ENCODE measurements at places on chromosomes 5 and 9. TPM values are rescaled to one million over a fixed set of nuclear protein-coding genes. Genes with fewer than 3 reads are reported as not detected.
A peak's percentile ranks its signal among the peaks of the same experiment; 100 is the strongest.

Gene FGF10
- 110 TPM for total RNA-seq

Gene GPR150
- total RNA-seq, result 0.33 TPM

Gene PLPP7
- total RNA-seq, result 8.2 TPM

GRCh38 chr5:51159164-51159563 is 224.1 kb upstream of the ISL1 start:
- no peak overlapping the region for H3K27ac ChIP-seq
- H3K36me3 ChIP-seq, result no peaks in the 10 kb centered on the region
- no peaks in the 10 kb centered on the region for H3K4me1 ChIP-seq
- H3K4me3 ChIP-seq, result no peak overlapping the region
- DNase-seq, result no peak

- H3K27ac ChIP-seq, result no peak overlapping the region
- no peak overlapping the region for H3K4me3 ChIP-seq
- H3K27me3 ChIP-seq, result no peaks in the 10 kb centered on the region
- DNase-seq, result no peak
- H3K4me1 ChIP-seq, result no peaks in the 10 kb centered on the region
- no peaks in the 10 kb centered on the region for H3K36me3 ChIP-seq
Measured at GRCh38 chr9:117403403-117403811, 11.4 kb downstream of the ASTN2 start.

DNA sequence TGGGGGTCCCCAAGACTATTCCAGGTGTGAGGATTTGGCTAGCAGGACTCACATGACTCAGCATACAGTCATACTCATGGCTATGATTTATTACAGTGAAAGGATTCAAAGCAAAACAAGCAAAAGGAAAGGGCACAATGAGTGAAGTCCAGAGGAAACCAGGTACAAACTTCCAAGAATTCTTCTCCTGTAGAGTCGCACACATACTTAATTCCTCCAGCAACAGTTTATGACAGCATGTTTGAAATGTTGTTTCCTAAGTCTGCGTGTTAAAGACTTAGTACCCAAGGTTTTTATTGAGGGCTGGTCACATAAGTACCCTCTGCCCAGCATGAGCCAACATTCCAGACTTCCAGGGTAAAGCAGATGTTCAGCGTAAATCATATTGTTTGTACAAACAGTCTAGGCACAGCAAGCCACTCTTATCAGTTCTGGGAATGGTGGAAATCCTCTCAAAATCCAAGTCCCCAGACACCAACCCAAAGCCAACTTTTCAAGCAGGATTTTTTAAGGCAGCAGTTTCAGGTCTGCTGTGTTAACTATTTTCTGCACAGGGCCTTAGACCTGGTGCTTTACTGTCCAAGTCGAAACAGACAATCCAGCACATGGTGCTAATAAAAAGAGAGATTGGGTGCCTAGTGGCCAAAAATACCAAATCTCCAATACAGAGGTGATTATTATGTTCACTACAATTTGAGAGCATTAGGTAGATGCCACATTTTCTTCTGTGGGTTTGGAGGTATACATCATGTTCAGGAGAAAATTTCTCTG is 18.6 kb upstream of the RICTOR start:
- peaks cover 10% of the 10 kb centered on the region for H3K4me1 ChIP-seq
- H3K27me3 ChIP-seq, result no peaks in the 10 kb centered on the region
- H3K36me3 ChIP-seq, result no peaks in the 10 kb centered on the region
- no peak overlapping the region for H3K4me3 ChIP-seq
- peak; percentile 59 for DNase-seq

GRCh38 chr5:149154650-149155049 is 13.4 kb downstream of the ABLIM3 start:
- H3K36me3 ChIP-seq, result peaks cover 3% of the 10 kb centered on the region
- no peak overlapping the region for H3K4me3 ChIP-seq
- H3K4me1 ChIP-seq, result peaks cover 51% of the 10 kb centered on the region
- no peak for DNase-seq
- H3K27me3 ChIP-seq, result no peaks in the 10 kb centered on the region
- H3K27ac ChIP-seq, result peak overlapping the region; percentile 70

- no peaks in the 10 kb centered on the region for H3K4me1 ChIP-seq
- no peak for DNase-seq
- no peak overlapping the region for H3K4me3 ChIP-seq
- H3K36me3 ChIP-seq, result no peaks in the 10 kb centered on the region
- no peaks in the 10 kb centered on the region for H3K27me3 ChIP-seq
- H3K27ac ChIP-seq, result no peak overlapping the region
Measured at GRCh38 chr9:7534211-7534935, 265.2 kb downstream of the DMAC1 start.

- H3K4me3 ChIP-seq, result no peak overlapping the region
Measured at GRCh38 chr5:5011151-5011550, 129.0 kb upstream of the ADAMTS16 start.

DNA sequence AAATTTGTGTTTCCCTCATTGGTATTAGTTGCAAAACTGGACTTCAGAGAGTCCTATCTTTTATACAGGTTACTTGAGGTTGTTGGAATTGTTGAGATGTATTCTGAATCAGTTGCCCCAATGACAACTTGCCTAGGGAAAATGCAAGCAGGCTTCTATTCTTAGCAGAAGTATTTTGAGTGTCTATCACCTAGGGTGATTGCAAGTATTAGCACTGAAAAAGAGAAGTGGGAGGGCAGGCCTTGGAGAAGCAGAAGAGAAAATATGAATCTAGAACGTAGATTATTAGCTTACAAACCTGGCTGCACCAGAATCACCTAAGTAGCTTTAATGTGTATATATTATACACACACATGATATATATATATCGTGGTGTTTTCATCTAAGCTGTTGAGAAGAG is 43.2 kb downstream of the ADAMTS12 start:
- no peak for DNase-seq
- no peak overlapping the region for H3K4me3 ChIP-seq
- peaks cover 18% of the 10 kb centered on the region for H3K4me1 ChIP-seq
- H3K36me3 ChIP-seq, result no peaks in the 10 kb centered on the region
- H3K27ac ChIP-seq, result no peak overlapping the region

GRCh38 chr5:160092960-160093707 is 26.1 kb downstream of the PWWP2A start:
- DNase-seq, result no peak
- peaks cover 5% of the 10 kb centered on the region for H3K36me3 ChIP-seq
- H3K27ac ChIP-seq, result no peak overlapping the region
- H3K27me3 ChIP-seq, result no peaks in the 10 kb centered on the region

- no peak overlapping the region for H3K27ac ChIP-seq
- H3K27me3 ChIP-seq, result no peaks in the 10 kb centered on the region
- H3K36me3 ChIP-seq, result no peaks in the 10 kb centered on the region
- no peak overlapping the region for H3K4me3 ChIP-seq
- peaks cover 7% of the 10 kb centered on the region for H3K4me1 ChIP-seq
- DNase-seq, result peak; percentile 24
Measured at GRCh38 chr9:27542508-27542907, 12.9 kb upstream of the MOB3B start.

- H3K27me3 ChIP-seq, result no peaks in the 10 kb centered on the region
- no peak overlapping the region for H3K4me3 ChIP-seq
- peak; percentile 18 for DNase-seq
- H3K36me3 ChIP-seq, result no peaks in the 10 kb centered on the region
- no peaks in the 10 kb centered on the region for H3K4me1 ChIP-seq
Measured at GRCh38 chr9:116447934-116448333, 239.2 kb upstream of the TRIM32 start.

DNA sequence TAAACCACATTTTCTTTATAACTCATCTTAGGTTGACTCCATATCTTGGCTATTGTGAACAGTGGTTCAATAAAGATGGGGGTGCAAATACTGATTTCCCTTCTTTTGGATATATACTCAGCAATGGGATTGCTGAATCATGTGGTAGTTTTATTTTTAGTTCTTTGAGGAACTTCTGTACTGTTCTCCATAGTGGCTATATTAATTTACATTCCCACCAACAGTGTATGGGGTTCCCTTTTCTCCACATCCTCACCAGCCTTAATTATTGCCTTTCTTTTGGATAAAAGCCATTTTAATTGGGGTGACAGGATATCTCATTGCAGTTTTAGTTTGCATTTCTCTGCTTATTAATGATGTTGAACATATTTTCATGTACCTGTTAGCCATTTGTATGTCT is 107.7 kb upstream of the EQTN start:
- H3K36me3 ChIP-seq, result no peaks in the 10 kb centered on the region
- no peak overlapping the region for H3K27ac ChIP-seq
- no peak overlapping the region for H3K4me3 ChIP-seq
- no peak for DNase-seq
- H3K27me3 ChIP-seq, result no peaks in the 10 kb centered on the region
- no peaks in the 10 kb centered on the region for H3K4me1 ChIP-seq

DNA sequence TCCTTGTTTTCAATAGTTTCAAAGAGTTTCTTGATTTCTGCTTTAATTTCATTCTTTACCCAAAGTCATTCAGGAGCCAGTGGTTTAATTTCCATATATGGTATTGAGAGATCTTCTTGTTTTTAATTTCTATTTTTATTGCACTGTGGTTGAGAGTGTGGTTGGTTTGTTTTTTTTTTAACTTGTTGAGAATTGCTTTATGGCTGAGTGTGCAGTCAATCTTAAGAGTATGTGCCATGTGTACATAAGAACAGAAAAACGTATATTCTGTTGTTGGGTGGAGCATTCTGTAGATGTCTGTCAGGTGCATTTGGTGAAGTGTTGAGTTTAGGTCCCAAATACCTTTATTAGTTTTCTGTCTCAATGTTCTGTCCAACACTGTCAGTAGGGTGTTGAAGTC is 26.7 kb upstream of the IPPK start:
- H3K4me1 ChIP-seq, result no peaks in the 10 kb centered on the region
- no peak overlapping the region for H3K27ac ChIP-seq
- no peak for DNase-seq
- H3K27me3 ChIP-seq, result no peaks in the 10 kb centered on the region
- no peaks in the 10 kb centered on the region for H3K36me3 ChIP-seq
- H3K4me3 ChIP-seq, result no peak overlapping the region

DNA sequence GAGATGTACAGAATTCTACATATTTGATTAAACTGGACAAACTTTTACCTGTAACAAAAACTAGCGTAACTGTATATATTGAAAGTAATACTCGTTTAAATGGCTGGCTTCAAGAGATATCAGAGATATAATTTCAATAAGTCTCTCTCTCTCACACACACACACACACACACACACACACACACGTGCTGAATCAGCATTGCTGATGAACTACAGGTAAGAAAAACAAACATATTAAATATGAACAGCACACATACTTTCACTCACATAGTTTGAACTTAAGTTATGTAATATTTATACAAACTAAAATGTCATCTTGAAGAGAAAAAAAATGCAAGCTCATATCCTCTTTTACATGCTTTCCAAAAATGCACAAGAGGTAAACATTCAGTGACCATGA is 145.4 kb downstream of the BNC2 start:
- no peaks in the 10 kb centered on the region for H3K27me3 ChIP-seq
- no peak overlapping the region for H3K27ac ChIP-seq
- H3K4me1 ChIP-seq, result peaks cover 9% of the 10 kb centered on the region

- peak; percentile 27 for DNase-seq
- H3K4me3 ChIP-seq, result peak overlapping the region; percentile 41
- peaks cover 8% of the 10 kb centered on the region for H3K4me1 ChIP-seq
- H3K36me3 ChIP-seq, result no peaks in the 10 kb centered on the region
- H3K27me3 ChIP-seq, result no peaks in the 10 kb centered on the region
- H3K27ac ChIP-seq, result no peak overlapping the region
Measured at GRCh38 chr5:31855134-31856040, 216.5 kb downstream of the PDZD2 start.

DNA sequence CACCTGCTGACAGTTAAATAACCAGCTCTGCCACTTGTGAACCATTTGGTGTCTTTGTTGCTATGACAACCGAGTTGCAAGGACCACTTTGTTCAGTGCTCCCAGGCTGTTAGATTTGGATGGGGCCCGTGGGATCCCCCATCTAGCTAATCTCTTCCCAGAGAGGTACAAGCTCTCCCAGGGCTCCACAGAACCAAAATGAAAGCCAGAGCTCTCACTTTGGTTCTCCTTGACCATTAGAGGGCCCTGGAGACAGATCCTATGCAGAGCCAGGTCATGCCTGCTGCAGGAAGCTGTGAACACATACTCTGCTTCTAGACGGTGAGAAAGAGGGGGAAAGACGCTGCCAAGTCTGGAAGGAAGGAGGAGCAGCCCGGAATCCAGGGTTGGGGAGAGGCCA is 224.6 kb downstream of the GABBR2 start:
- H3K27ac ChIP-seq, result no peak overlapping the region
- peaks cover 11% of the 10 kb centered on the region for H3K4me1 ChIP-seq
- no peaks in the 10 kb centered on the region for H3K27me3 ChIP-seq

GRCh38 chr5:154351566-154351965 is 94.2 kb upstream of the SAP30L start:
- H3K4me3 ChIP-seq, result no peak overlapping the region
- no peaks in the 10 kb centered on the region for H3K27me3 ChIP-seq
- no peaks in the 10 kb centered on the region for H3K36me3 ChIP-seq

GRCh38 chr5:139807647-139808030 is 12.0 kb downstream of the PSD2 start:
- no peaks in the 10 kb centered on the region for H3K36me3 ChIP-seq
- H3K4me3 ChIP-seq, result no peak overlapping the region
- H3K4me1 ChIP-seq, result no peaks in the 10 kb centered on the region
- peaks cover 6% of the 10 kb centered on the region for H3K27me3 ChIP-seq
- no peak overlapping the region for H3K27ac ChIP-seq
- DNase-seq, result no peak

- DNase-seq, result peak; percentile 45
- no peaks in the 10 kb centered on the region for H3K4me1 ChIP-seq
Measured at GRCh38 chr5:74424162-74424868, 216.2 kb downstream of the ENC1 start.

GRCh38 chr5:136030956-136031611 is 2.3 kb downstream of the TGFBI start:
- no peak for DNase-seq
- H3K4me3 ChIP-seq, result peak overlapping the region; percentile 15
- peaks cover 14% of the 10 kb centered on the region for H3K36me3 ChIP-seq

DNA sequence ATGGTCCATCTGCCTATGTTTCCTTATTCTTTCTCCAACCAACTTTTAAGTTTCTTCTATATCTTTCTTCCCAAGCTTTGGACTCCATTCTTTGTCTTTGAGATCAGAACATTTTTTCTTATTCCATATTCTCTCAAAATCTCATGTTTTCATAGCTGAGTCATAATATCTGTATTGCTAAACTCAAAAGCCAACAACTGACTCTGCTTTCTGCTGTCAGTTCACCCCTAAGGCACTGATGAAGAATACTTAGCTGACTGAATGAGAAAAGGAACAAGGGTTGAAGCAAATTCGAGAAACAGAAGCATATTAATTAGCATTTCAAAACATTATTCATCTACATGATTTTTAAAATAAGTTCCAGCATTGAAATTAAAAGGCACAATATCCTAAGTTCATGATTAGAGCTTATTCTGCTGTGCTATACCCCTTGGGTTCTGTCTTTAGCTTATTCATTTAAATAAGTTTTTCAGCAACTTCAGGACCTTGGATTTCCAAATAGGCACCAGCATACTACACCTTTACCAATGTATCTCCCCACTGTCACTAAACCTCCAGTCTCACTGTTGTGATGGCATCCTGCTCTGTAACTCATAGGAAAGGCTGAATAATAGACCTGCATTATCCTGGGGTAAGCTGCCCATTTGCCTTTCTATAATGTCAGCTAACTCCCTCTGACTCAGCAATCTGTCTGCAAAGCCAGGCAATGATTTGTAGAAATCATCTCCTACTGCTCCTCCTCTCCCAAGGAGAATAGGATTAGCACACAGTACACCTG is 49.9 kb upstream of the C5orf46 start:
- no peaks in the 10 kb centered on the region for H3K36me3 ChIP-seq
- no peak for DNase-seq
- no peaks in the 10 kb centered on the region for H3K4me1 ChIP-seq
- no peak overlapping the region for H3K4me3 ChIP-seq

Data from fibroblast of lung (primary cell).